H1 (cell line): ENCODE measurements at places on chromosomes 11 and 22. TPM values are rescaled to one million over a fixed set of nuclear protein-coding genes. Genes with fewer than 3 reads are reported as not detected.

The WBP2NL gene
- not detected in 2 replicates for total RNA-seq

The PDGFB gene
- 8.5 and 9.6 TPM in 2 replicates for total RNA-seq

The TRIM48 gene
- total RNA-seq: not detected in 2 replicates

The NAALAD2 gene
- total RNA-seq: 3.9 and 4.1 TPM in 2 replicates

The RGL4 gene
- total RNA-seq: not detected in 2 replicates

The UBASH3B gene
- 8.9 and 9.5 TPM in 2 replicates for total RNA-seq

The SMC1B gene
- total RNA-seq: not detected in 2 replicates

The IL17REL gene
- 0.08 and 0.20 TPM in 2 replicates for total RNA-seq

The RASD2 gene
- total RNA-seq: 4.4 and 5.1 TPM in 2 replicates

The BBS1 gene
- total RNA-seq: 19.1 and 22.1 TPM in 2 replicates

The OR6T1 gene
- total RNA-seq: not detected in 2 replicates

The STK33 gene
- 16.0 and 25.1 TPM in 2 replicates for total RNA-seq

The ATG2A gene
- total RNA-seq: 20.9 and 22.1 TPM in 2 replicates
